ENCODE measurements at places on chromosomes 12 and 14.

DNA sequence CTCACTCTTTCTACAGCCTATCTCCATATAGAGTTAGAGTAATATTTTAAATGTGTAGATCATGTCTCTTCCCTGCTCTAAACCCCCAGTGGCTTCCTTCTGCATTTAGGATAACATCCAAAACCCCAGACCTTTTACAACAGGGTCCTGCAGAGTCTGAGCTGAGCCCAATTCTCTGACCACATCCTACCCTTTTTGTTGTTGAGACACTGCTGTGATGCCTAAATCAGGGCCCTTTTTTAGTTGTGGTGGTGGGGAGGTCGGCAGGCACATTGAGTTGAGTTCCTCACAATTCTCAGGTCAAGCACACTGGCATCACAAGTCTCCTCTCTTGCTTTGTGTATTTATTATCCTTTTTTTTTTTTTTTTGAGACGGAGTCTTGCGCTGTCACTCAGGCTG, 1.8 kb upstream of the DDX47 start:
- peaks cover 23% of the 10 kb centered on the region for H3K4me1 ChIP-seq
- H3K27me3 ChIP-seq: no peaks in the 10 kb centered on the region
- no peak for DNase-seq
- no peak overlapping the region for H3K4me3 ChIP-seq
- no peak overlapping the region for H3K27ac ChIP-seq
- H3K36me3 ChIP-seq: peaks cover 34% of the 10 kb centered on the region

DNA sequence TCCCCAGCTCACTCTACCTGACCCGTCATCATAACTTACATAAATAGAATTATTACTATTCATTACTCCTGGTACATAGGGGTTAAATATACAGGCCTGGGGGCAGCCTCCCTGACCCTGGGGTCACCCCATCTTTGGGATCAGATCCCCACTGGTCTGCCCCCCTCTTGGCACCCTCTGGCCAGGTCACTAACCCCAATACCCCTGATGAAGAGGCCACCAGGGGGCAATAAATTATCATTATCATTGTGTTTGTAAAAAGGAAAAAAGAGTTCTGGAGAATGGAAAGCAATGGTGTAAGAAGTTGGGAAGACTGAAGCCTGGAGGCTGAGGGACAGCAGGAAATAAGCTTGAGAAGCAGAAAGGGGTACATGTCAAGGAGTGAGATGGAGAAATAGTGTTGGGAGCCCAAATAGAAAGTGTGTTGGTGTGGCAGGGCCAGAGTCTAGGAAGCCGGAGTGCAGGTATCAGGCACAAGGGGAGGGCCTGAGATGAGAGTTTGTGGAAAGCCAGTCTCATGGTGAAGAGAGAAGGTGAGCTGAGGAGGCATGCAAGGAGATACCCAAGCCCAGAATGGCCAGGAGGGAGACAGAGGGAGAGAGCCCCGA, 6.1 kb upstream of the AAAS start:
- H3K36me3 ChIP-seq: no peaks in the 10 kb centered on the region
- H3K27ac ChIP-seq: no peak overlapping the region
- no peak for DNase-seq
- peaks cover 24% of the 10 kb centered on the region for H3K4me1 ChIP-seq
- peak overlapping the region; percentile 40 for H3K4me3 ChIP-seq
- peaks cover 39% of the 10 kb centered on the region for H3K27me3 ChIP-seq

GRCh38 chr14:73714656-73715081, 485 bp upstream of the PNMA1 start:
- H3K36me3 ChIP-seq: peaks cover 9% of the 10 kb centered on the region
- peak overlapping the region; percentile 82 for H3K27ac ChIP-seq
- no peak for DNase-seq
- peak overlapping the region; percentile 89 for H3K4me3 ChIP-seq
- H3K27me3 ChIP-seq: no peaks in the 10 kb centered on the region
- peaks cover 61% of the 10 kb centered on the region for H3K4me1 ChIP-seq

- H3K27ac ChIP-seq: peak overlapping the region; percentile 94
- H3K36me3 ChIP-seq: peaks cover 29% of the 10 kb centered on the region
- no peak for DNase-seq
- H3K4me3 ChIP-seq: peak overlapping the region; percentile 100
- H3K4me1 ChIP-seq: peaks cover 26% of the 10 kb centered on the region
These were observed 1.2 kb downstream of the SPPL3 start for GRCh38 chr12:120902846-120903411.

DNA sequence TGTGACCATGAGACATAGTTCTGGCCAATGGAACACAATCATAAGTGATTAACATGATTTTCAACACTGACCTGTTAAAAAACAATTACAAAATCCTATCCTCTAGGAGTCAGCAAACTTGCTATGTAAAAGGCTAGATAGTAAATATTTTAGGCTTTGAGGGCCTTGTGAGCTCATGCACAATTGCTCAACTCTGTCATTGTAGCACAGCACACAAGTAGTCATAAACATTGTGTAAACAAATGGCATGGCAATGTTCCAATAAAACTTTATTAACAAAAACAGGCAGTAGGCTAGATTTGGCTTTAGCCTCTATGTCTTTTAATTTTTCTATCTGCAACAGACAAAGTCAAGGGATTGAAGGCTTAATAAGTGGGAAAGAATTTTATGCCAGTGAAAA, 350.7 kb downstream of the C12orf50 start:
- no peaks in the 10 kb centered on the region for H3K4me1 ChIP-seq
- no peak overlapping the region for H3K4me3 ChIP-seq
- no peaks in the 10 kb centered on the region for H3K27me3 ChIP-seq
- no peaks in the 10 kb centered on the region for H3K36me3 ChIP-seq

- H3K27ac ChIP-seq: no peak overlapping the region
- H3K36me3 ChIP-seq: no peaks in the 10 kb centered on the region
- no peaks in the 10 kb centered on the region for H3K4me1 ChIP-seq
- DNase-seq: no peak
- no peak overlapping the region for H3K4me3 ChIP-seq
These were observed 10.6 kb downstream of the VWF start for GRCh38 chr12:6113691-6114475.
